ENCODE measurements at places on chromosomes 5 and 9. TPM values are rescaled to one million over a fixed set of nuclear protein-coding genes. Genes with fewer than 3 reads are reported as not detected.

Gene PCSK1
- total RNA-seq: 0.47 TPM

Gene CDKN2A
- total RNA-seq: 1.2 TPM

Gene ADGRV1
- 36.4 TPM for total RNA-seq

Gene TRIM52
- 12.9 TPM for total RNA-seq

Gene ISL1
- total RNA-seq: not detected

Gene PTGR1
- total RNA-seq: 63.9 TPM
